Sigmoid colon (tissue), 7 donors: ENCODE measurements at places on chromosomes 6 and 20. TPM values are rescaled to one million over a fixed set of nuclear protein-coding genes. Genes with fewer than 3 reads are reported as not detected.

DNA sequence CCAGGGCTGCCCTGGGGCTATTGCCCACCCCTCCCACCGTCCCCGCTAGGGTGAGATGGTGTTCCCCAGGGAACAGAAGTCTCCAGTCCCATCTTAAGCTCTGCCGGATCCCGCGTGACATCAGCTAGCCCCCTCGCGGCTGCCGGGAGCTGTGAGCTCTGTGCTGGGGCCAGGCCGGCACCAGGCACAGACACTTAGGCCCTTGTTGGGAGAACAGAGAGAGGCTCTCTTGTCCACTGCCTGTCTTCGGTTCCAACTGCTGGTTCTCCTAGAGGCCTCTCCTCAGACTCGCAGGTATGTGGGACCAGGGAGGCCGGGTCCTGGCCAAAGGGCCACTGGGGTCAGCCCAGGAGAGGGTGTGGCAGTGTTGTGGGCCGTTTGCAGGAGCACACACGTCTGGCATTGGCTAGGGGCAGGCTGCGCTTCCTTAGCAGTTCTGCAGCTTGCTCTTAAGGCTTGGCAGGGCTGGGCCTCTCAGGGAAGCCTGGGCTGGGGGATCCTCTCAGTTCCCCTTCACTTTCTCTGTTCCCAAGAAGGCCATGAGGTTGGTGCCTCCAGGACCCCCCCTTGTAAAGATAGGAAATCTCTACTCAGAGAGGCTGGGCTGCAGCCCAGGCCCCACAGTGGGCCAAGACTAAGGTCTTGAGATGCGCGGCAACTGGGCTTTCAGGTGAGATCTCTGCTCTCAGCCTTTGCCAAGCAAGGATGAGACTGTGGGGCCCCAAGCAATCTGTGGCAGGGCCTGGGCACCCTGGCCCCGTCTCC lies 6.3 kb downstream of the SGK2 start:
- DNase-seq, result no peak

- no peak for DNase-seq
Observed at GRCh38 chr20:25225642-25226432, 22.0 kb upstream of the PYGB start.

GRCh38 chr6:33782561-33782960 lies 6.4 kb downstream of the LEMD2 start:
- no peak for DNase-seq

- no peak for DNase-seq
Observed at GRCh38 chr6:108831104-108831503, 17.1 kb upstream of the ARMC2 start.

HLA-F gene
- total RNA-seq, result 38.2 TPM

REPS1 gene
- 26.3 TPM for total RNA-seq

EBF4 gene
- 31.0 TPM for total RNA-seq

UNC5CL gene
- total RNA-seq, result 1.1 TPM

MCCD1 gene
- total RNA-seq, result not detected
